ENCODE measurements at places on chromosomes 2 and 18. TPM values are rescaled to one million over a fixed set of nuclear protein-coding genes. Genes with fewer than 3 reads are reported as not detected.

DNA sequence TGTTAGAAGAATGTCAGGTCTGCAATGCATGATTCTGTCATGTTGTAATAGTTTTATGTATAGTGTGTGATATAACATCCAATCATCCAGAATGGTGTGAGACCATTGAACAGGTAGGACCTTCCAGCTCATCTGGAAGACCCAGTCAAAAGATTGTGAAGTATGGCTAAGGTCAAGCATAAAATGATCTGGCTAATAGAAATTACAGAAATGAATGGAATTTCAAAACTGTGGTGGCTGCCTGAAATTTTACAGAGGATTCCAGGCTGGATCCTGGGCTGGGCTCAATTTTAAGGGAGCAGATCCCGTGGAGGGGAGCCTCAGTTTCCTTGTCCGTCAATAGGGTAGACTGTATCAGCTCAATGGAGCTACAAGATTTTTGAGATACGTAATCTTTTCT, 39.1 kb downstream of the ACKR3 start:
- no peaks in the 10 kb centered on the region for H3K36me3 ChIP-seq
- DNase-seq, result no peak
- peaks cover 4% of the 10 kb centered on the region for H3K4me1 ChIP-seq
- no peak overlapping the region for H3K27ac ChIP-seq
- H3K4me3 ChIP-seq, result no peak overlapping the region

MRPL33 gene
- total RNA-seq, result 186 TPM

DNA sequence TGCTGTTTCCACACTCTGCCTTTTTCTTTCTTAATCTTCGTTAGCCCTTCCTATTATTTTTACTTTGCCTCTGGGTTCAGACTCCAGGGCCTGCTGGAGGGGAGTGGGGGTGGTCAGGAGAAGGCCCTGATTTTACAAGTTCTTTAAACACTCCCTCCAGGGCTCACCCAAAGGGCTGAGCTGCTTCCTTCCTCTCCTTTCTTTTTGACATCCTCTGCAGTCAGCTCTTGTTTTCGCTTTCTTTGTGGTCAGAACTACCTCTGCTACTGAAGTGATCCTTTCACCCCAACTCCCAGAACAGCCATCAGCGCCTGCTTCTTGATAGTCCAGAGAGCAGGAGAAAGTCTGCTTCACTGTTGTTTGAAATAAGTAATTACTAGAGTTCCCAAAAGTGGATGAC, 925.7 kb downstream of the EPHA4 start:
- H3K4me1 ChIP-seq, result no peaks in the 10 kb centered on the region
- no peak overlapping the region for H3K27ac ChIP-seq
- DNase-seq, result no peak
- H3K36me3 ChIP-seq, result no peaks in the 10 kb centered on the region
- no peak overlapping the region for H3K4me3 ChIP-seq

DNA sequence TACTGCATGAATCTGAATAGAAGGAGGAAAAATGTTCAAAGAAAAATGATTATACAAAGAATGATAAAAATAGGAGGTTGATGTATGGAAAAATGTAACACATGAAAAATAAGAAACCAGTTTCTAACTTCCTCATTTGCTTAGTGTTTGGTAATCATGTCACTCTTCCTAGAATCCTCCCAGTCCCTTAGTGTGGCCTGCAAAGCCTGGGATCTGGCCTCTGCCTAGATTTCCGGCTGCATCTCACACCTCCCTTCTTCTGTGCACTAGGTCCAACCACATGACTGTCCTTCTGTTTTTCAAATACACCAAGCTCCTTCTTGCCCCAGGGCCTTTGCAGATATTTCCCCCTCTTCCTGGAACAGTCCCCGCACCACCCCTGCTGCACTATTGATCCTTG, 76.8 kb upstream of the RBMS1 start:
- H3K36me3 ChIP-seq, result no peaks in the 10 kb centered on the region
- H3K27me3 ChIP-seq, result no peaks in the 10 kb centered on the region
- H3K4me1 ChIP-seq, result no peaks in the 10 kb centered on the region
- DNase-seq, result no peak
- no peak overlapping the region for H3K4me3 ChIP-seq
- H3K27ac ChIP-seq, result no peak overlapping the region

DNA sequence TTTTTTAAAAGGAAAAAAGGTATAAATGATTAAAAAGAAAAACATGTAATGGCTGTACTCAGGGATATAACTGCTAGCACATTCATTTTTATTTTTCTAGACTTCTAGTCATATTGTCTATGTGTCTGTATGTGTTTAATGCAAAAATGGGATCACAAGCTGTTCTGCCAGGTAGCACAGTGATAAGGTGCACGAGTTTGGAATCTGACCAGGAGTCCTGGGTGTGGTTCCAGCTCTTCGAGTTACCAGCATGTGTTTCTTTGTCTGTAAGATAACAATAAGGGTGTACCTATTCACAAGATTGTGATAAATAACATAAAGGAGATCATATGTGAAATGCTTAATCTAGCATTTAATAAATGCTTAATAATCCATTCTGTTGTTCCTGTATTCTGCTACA, 145.3 kb downstream of the PKP4 start:
- H3K4me1 ChIP-seq, result no peaks in the 10 kb centered on the region
- no peaks in the 10 kb centered on the region for H3K27me3 ChIP-seq
- H3K4me3 ChIP-seq, result no peak overlapping the region
- H3K36me3 ChIP-seq, result no peaks in the 10 kb centered on the region
- no peak overlapping the region for H3K27ac ChIP-seq

KDSR gene
- total RNA-seq, result 60.1 TPM

GRCh38 chr2:30150786-30151185, 4.0 kb downstream of the YPEL5 start:
- no peak for DNase-seq
- H3K4me1 ChIP-seq, result no peaks in the 10 kb centered on the region
- no peaks in the 10 kb centered on the region for H3K27me3 ChIP-seq
- H3K27ac ChIP-seq, result no peak overlapping the region

GRCh38 chr2:179410552-179411356, 146.1 kb upstream of the SESTD1 start:
- no peak overlapping the region for H3K4me3 ChIP-seq
- no peaks in the 10 kb centered on the region for H3K4me1 ChIP-seq
- H3K27ac ChIP-seq, result no peak overlapping the region
- peak; percentile 50 for DNase-seq

- H3K4me1 ChIP-seq, result no peaks in the 10 kb centered on the region
- no peak overlapping the region for H3K27ac ChIP-seq
- DNase-seq, result no peak
- H3K36me3 ChIP-seq, result no peaks in the 10 kb centered on the region
Measured at GRCh38 chr2:63192169-63192888, 141.7 kb downstream of the OTX1 start.

ARHGAP25 gene
- total RNA-seq, result 9.6 TPM

CRYGD gene
- not detected for total RNA-seq

DNA sequence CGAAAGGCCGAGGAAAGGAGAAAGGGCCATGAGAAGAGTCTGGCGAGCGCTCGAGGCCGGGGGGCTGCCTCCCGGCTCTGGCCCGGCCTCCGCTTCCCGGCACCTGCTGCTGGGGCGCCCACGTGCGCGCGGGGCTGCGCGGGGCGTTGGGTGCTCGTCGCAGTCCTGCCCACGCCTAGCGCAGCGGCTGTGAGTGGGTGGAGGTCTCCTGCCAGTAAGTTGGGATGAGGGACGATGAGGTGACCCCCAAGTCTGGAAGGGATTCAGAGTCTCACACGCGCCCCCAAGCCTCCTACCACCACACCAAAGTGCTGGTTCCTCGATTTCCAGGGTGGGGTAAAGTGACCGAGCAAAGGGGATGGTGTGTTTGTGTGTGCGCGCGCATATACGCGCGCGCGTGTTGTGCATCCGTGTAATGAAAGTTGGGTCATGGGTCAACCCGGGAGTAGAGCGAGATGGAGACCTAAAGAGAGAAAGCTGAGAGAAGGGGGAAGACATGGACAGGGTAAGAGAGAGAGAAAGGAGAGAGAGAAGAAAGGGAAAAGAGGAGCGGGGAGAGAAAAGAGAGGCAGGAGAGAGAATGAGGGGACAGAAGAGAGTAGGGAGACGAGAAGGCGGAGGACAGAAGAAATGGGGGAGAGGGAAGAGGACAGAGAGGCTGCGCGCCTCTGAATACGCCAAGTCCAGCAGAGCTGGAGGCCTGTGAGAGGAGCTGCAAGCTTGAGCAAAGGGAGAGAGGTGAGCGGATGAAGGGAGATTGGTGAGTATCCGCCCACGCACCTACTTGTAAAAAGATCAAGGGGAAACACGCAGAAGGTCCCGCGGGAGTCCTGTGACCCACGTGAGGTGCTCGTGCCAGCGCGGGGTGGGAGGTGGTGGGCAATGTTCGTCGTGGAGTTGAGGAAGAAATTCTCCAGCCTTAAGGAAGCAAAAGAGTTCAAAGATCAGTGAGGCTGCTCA, 1.7 kb upstream of the NETO1 start:
- H3K4me3 ChIP-seq, result peak overlapping the region; percentile 55
- H3K4me1 ChIP-seq, result no peaks in the 10 kb centered on the region
- H3K27ac ChIP-seq, result no peak overlapping the region
- peaks cover 25% of the 10 kb centered on the region for H3K27me3 ChIP-seq

DNA sequence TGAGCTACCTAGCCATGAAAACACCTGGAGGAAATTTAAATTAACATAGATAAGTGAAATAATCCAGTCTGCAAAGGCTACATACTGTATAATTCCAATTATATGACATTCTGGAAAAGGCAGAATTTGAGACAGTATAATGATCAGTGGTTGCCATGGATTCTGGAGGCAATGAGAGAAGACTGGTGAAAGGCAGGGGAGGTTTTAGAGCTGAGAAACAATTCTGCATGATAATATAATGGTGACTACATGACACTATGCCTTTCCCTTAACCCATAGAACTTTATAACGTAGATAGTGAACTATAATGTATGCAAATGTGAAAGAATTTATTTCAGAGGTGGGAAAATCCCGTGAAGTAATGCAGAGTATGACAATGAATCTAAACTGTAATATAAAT, 749.3 kb downstream of the TRIB2 start:
- H3K4me1 ChIP-seq, result no peaks in the 10 kb centered on the region
- no peaks in the 10 kb centered on the region for H3K27me3 ChIP-seq
- H3K4me3 ChIP-seq, result no peak overlapping the region
- no peak overlapping the region for H3K27ac ChIP-seq
- no peak for DNase-seq

GRCh38 chr2:55511508-55512124, 7.9 kb upstream of the CFAP36 start:
- no peaks in the 10 kb centered on the region for H3K36me3 ChIP-seq
- H3K27me3 ChIP-seq, result no peaks in the 10 kb centered on the region
- no peak overlapping the region for H3K27ac ChIP-seq
- H3K4me3 ChIP-seq, result no peak overlapping the region

DNA sequence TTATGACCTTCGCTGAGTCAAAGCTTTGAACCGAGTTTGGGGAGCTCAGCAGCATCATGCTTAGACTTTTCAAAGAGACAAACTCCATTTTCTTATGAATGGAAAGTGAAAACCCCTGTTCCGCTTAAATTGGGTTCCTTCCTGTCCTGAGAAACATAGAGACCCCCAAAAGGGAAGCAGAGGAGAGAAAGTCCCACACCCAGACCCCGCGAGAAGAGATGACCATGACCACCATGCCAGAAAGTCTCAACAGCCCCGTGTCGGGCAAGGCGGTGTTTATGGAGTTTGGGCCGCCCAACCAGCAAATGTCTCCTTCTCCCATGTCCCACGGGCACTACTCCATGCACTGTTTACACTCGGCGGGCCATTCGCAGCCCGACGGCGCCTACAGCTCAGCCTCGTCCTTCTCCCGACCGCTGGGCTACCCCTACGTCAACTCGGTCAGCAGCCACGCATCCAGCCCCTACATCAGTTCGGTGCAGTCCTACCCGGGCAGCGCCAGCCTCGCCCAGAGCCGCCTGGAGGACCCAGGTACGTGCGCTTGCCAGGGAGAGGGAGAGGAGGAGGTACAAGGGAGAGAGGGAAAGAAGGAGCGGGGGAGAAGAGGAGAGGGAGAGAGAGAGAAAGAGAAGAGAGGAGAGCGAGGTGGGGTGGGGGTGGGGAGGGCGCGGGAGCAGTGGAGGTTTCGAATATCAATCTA, at the start of gene DLX1:
Gene DLX1 (plus strand): TSS at position 48 of the 700 bp plus-strand sequence. CDS start 171 bp downstream, at position 219.
- no peak within 1 kb of the TSS for H3K27ac ChIP-seq
- peaks cover 62% of the 10 kb centered on the region for H3K4me1 ChIP-seq
- H3K36me3 ChIP-seq, result no peaks in the 10 kb centered on the region
- DNase-seq, result peak; percentile 4
- H3K4me3 ChIP-seq, result peak within 1 kb of the TSS; percentile 42
- peaks cover 14% of the 10 kb centered on the region for H3K27me3 ChIP-seq

DNA sequence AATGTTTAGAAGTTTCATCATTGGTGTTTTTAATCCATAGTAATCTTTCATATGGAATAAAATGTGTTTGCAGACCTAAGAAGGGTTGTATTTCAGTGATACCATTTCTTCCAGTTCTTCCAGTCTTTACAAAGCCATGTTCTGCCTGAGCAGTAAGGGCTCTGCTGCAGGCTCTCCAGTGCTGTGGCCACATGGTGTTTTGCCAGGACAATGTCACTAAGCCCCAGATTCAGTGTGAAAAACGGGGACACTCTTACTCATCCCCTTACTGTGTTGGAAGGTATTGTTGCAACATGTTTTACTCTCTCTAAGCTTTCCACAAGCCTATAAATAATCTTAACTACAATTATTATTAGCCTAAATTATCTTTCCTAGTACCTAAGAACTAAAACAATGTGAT, 481.4 kb upstream of the CDH7 start:
- no peak overlapping the region for H3K4me3 ChIP-seq
- H3K27me3 ChIP-seq, result no peaks in the 10 kb centered on the region
- H3K27ac ChIP-seq, result no peak overlapping the region
- DNase-seq, result no peak
- H3K36me3 ChIP-seq, result no peaks in the 10 kb centered on the region

GRCh38 chr18:50218432-50219197, 23.7 kb upstream of the MYO5B start:
- H3K27me3 ChIP-seq, result no peaks in the 10 kb centered on the region
- DNase-seq, result no peak
- no peak overlapping the region for H3K4me3 ChIP-seq

DNA sequence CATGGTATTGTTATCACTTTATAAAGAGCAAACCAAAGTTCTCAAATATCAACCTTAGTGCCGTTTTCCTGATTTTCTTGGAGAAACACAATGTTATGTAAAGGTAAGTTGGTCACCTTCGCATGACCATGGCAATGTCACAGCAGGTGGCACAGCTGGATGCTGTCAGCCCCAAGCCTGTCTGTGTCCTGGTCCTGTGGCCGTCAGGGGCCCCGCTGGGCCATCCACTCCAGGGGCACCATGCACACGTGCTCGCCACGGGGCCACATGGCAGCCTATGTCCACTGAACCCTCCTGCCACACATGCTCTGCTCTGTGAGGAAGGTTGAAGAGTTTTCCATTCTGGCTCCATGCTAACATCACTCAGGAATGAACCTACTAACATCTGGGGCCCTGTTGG, 85.9 kb downstream of the EIPR1 start:
- H3K27ac ChIP-seq, result no peak overlapping the region
- no peak for DNase-seq
- no peaks in the 10 kb centered on the region for H3K4me1 ChIP-seq
- no peaks in the 10 kb centered on the region for H3K27me3 ChIP-seq
- H3K36me3 ChIP-seq, result peaks cover 4% of the 10 kb centered on the region
- no peak overlapping the region for H3K4me3 ChIP-seq

HS1BP3 gene
- total RNA-seq, result 37.9 TPM

DNA sequence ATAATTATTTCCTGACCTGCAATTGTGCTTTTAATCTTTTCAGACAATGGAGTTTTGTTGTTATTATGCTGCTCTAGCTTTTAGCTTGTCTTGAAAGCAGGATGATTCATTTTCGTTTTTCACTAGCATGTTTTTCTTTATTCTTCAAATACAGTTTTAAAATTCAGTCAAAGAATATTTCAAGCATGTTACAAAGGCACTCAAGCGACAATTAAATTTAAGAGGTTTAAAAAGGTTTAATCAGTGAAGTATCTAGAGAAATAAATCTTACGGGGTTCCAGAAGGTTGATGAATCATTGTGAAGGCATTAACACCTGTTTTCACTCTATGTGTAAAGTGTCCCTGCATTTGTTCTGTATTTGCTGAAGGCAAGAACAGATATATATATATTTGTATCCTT, 390.7 kb upstream of the TMEFF2 start:
- no peak for DNase-seq
- H3K27ac ChIP-seq, result no peak overlapping the region
- H3K4me3 ChIP-seq, result no peak overlapping the region
- H3K36me3 ChIP-seq, result no peaks in the 10 kb centered on the region

Measured in tibial nerve (tissue), 4 donors.